MCF 10A (cell line): ENCODE measurements at places on chromosomes 5 and 9. TPM values are rescaled to one million over a fixed set of nuclear protein-coding genes. Genes with fewer than 3 reads are reported as not detected.
A peak's percentile ranks its signal among the peaks of the same experiment; 100 is the strongest.

- no peak for DNase-seq
Observed at GRCh38 chr5:135487839-135488514, 35.8 kb upstream of the TIFAB start.

SLC36A2 gene
- total RNA-seq = not detected in 2 replicates

GRCh38 chr5:110545716-110546115 is 180.8 kb downstream of the TMEM232 start:
- no peak for DNase-seq

GRCh38 chr9:120621941-120622340 is 42.0 kb upstream of the CDK5RAP2 start:
- DNase-seq = no peak

FOXD4L6 gene
- 0.30 and 0.69 TPM in 2 replicates for total RNA-seq

DNA sequence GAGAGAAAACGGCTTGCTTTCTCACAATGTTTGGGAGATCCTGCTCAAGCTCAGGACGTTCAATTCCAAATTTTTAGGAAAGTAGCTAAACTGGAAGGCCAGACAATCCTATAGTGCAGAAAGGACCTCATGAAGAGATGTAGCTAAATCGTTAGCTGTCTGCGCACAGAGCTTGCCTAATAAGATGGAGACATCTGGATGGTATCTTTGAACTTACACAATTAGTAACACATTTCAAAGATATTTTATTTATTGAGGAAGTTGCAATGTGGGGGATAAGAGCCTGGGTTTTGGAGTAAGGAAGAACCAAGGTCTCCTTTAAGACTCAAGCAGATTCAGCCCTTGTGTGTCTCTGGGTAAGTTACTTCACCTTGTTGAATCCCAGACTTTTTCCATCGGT is 28.6 kb upstream of the RAB14 start:
- no peak for DNase-seq

STARD4 gene
- total RNA-seq = 31.1 and 33.1 TPM in 2 replicates

NUTM2F gene
- not detected in 2 replicates for total RNA-seq

QRFP gene
- not detected in 2 replicates for total RNA-seq

MOCS2 gene
- 31.4 and 43.0 TPM in 2 replicates for total RNA-seq

DNA sequence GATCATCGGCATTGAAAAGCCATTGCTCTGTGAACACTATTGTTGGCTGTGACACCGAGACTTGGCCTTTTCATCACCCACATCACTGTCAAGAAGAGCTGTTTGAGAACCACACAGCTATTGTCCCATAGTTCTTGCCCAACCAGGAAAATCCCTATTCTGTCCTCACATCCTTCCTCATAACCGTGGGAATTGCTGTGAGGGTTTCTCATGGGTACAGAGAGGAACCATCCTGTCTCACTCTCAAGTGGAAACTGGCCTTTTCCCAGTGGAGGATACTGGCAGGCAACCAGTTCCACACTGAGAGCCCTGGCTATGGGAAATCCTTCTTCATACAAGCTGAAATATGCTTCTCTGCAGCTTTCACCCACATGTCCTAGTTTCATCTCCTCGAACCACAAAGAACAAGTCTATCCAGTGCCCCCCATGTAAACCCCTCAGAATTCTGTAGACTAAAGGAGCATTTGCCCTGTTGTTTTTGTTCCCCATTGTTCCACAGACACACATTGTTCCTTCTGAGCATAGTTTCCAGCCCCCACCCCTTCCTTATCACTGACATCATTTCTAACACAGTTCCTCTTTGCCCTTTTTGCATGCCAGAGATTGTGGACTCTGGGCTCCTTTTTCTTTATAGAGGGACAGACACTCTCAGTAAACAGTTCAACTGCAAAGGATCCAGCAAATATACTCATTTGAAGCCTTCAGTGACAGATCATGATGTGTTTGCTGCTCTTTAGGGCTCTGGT is 57.8 kb upstream of the C5orf46 start:
- peak; percentile 33 for DNase-seq

GRIN1 gene
- total RNA-seq = 0.61 and 1.4 TPM in 2 replicates

TICAM2 gene
- total RNA-seq = 3.7 and 8.3 TPM in 2 replicates

DNA sequence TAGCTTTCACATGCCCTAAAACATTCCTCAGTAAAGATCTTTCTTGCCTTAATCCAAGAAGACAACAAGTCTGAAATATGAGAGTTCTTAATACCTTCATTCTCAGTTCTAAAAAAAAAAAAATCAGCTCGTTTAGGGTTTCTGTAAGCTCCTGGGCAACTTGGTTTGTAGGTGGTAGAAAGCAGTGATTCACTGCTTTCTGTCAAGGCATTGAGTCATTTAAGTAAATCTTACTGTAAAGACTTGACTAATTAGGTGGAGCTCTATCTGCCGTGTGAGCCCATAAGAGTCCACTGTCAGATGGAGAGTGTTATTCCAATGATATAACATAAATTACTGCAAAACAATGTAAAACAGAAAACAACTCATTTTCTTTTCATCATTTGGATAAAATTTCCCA is 56.1 kb upstream of the MAST4 start:
- peak; percentile 34 for DNase-seq

DAP gene
- 114 and 123 TPM in 2 replicates for total RNA-seq
